ENCODE measurements at places on chromosomes 7 and 10.

DNA sequence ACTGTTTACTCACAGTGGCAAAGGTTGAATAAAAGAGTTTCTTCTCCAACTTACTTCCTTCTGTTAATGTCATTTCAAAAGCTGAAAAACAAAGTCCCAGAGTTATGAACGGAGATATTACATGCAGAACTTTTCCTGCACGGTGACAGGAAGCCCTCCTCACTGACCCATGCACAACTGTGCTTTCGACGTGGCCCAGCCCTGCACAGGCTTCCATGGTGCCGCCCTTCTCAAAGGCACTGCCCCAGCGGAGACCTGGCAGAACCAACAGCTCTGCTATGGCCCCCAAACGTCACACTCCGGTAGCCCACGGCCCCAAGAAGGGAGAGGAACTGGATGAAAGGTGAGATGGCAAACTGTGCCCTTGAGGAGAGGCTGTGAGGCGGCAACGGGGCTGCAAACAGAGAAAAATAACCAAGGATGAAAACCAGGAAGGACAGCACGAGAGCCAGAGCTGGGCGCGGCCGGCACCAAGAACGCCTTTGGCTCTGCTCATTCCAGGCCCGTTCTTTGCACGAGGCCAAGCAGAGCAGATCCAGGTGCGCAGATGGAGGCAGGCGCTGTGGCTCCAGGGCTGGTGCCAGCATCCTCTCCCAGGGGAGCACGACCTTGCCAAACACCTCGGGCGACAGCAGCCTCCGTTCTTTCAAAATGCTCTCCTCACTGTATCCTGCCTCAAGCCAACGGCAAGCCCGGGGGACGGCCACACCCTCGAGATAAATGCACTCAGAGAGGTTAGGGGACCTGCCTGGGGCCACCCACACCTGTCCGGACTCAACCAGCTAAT lies 7.0 kb upstream of the FUOM start:
- DNase-seq: no peak

GRCh38 chr7:2819161-2819953 lies 24.8 kb downstream of the GNA12 start:
- DNase-seq: no peak

DNA sequence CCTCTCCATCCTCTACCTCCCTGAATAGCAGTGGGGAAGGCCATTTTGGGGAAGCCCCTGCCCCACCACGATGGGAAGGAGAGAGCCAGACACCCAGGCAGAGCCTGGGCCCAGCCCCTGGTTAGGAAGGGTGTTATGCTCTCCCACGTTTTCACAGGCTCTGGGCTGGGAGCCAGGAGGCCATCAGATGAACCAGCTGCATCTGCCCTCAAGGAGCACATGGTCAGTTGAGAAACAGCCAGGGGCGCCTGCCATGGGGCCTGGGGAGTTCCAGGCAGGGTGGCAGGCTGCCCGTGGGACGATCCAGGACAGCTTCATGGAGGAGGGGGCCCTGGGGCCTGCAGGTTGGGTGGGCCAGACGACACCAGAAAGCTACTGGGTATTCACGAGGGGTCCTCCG lies 47.5 kb downstream of the CAMK2B start:
- DNase-seq: no peak

GRCh38 chr7:136617176-136617575 lies 251.3 kb upstream of the CHRM2 start:
- no peak for DNase-seq

DNA sequence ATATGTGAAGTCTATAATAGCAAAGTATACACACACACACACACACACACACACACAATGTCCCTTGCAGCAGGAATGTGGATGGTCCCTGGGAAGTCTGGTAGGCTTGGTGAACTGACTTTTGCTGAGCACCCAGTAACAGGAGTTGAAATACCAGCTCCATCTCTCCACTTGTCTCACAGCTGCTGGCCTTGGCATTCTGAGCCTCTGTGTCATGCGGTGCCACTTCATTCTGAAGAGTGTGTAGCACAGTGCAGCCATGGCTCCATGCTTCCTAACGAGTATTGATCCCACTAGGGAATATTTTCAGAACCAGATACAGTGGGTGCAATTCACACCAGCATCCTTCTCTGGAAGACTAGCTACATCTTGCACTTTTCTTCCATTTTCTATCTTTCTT lies 192.4 kb downstream of the ADARB2 start:
- no peak for DNase-seq

DNA sequence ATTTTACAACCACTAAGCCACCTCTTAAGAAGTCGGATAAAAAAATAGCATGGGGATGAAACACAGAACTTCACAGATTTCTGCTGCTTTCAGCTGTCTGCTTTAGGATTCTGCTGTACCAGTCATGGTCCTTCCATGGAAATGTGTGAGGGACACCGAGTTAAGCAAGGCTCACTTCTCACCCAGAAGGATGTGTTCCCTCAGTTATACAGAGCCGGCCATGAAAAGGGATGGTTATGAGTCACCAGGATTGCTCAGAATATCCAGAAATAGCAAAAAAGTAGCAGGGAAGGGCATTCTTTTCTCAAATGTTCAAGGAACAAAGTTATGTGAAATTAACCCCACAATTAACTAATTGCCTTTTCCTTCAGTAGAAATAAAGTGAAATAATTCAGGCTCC lies 124.4 kb downstream of the AMPH start:
- no peak for DNase-seq

- peak; percentile 49 for DNase-seq
These were observed 112.2 kb downstream of the CLEC2L start for GRCh38 chr7:139635526-139636302.

GRCh38 chr7:1295776-1296355 lies 63.2 kb downstream of the UNCX start:
- no peak for DNase-seq

GRCh38 chr10:34217524-34217923 lies 597.6 kb downstream of the PARD3 start:
- DNase-seq: no peak

DNA sequence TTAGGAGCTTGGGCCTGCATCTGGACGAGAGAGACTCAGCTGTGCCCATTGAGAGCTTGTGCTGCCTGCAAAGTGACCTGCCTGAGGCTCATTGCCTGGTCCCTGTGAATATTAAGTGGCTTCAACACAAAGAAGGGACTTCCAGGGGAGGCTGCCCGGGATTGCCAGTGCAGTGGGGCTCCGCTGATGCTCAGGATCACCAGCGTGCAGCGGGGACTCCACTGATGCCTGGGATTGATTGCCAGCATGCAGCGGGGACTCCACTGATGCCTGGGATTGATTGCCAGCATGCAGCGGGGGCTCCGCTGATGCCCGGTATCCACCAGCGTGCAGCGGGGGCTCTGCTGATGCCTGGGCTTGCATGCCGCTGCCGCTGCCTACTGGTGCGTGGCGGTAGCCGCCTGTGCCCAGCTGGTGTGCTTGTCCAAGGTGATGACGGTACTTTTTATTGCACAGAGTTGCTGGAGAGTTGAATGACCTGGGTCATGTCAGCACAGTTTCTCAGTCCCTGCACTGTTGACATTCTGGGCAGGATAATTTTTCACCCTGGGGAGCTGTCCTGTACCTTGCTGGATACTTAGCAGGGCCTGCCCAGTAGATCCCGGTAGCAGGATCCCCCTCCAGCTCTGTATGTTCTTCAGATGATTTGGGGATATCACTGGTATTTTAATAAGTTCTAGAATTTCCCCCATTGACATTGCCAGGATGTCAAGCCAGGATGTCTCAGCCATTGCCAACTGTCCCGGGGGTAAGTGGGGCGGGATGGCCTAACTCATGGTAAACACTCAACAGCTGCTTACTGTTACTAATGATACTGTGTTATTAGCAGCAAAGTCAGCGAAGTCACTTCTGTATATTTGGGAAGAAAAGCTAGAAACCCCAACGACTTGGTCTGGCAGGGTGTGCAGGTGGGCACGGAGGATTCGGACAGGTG lies 13.0 kb downstream of the DOCK1 start:
- no peak for DNase-seq

GRCh38 chr7:52257890-52258289 lies 777.5 kb upstream of the POM121L12 start:
- no peak for DNase-seq

- DNase-seq: no peak
These were observed 56.9 kb downstream of the CTBP2 start for GRCh38 chr10:125103466-125103865.
